LoVo (cell line): ENCODE measurements at places on chromosomes 11 and 22.

- no peak for DNase-seq
Measured at GRCh38 chr11:119147604-119148333, 1.1 kb upstream of the ABCG4 start.

- no peak for DNase-seq
Measured at GRCh38 chr22:50699001-50699755, 26.6 kb downstream of the SHANK3 start.

DNA sequence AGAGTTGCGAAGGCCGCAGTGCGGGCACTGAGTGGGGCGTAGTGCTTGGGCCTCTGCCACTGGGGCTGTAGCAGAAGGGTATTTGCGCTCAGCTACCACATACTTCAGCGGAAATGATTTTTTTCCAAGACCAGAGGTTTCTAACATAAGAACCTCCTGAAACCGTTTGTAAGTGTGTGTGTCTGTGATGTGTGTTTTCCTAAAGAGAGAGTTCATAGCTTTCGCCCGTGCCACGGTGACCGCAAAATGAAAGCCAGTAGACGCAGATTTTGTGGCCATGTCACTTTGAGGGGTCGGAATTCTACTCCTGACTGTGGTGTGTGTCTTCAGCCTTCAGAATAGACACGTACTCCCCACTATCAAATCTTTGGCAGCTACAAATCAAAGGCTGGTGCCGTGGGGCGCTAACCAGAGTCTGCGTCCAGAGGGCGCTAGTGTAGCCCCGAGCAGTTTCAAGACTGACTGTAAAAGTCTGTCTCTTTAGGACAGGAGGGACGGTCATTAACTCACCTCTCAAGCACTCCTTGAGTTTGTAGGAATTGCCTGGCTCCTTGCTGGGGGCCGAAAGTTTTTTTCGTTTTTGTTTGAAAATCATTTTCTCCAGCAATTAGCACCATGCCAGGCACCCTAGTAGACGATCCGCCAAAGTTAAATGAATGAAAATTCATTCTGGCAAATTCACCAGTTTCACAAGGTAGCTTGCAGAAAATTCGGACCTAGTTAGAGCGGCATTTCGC lies 2.5 kb upstream of the CALCA start:
- DNase-seq = peak; percentile 18

GRCh38 chr11:83521647-83522596 lies 235.8 kb upstream of the CCDC90B start:
- DNase-seq = no peak
